ENCODE measurements at places on chromosomes 11 and 22.

DNA sequence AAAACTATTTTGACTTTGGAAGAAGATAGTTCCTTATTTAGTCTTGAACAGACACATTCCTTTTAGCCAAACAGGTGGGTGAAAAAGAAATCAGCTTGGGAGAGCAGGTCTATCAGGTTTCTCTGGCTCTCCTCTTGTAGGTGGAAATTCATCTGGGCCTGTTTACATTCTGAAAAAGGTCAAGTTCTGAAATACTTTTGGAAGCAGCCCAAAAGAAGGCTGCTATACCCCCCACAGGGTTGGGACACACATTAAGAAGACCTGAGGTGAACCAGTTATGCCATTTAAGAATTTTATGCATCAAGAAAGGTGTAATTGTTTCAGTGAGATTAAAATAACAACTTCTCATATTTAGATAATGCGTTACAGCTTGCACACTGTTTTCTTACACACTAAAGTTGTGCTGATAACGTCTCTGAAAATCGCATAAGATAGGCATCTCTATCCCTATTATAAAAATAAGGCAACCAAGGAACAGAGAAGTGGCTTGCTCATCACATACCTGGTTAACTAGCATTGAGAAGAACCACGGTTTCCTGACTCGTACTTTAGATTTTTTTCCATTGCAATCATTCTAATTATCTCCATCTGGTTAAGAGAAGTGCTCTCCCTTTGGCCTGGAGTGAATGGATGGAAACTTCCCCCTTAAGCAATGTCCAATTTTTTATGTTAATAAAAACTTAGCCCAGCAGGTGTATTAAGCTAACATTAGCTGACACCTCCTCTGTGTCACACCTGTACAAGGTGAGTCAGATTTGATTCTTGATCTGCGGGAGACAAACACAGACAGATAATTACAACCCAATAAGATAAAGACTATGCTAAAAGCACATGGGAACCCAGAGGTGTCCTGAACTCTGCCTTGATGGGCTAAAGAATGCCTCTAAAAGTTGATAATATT lies 60.5 kb upstream of the UCP3 start:
- no peak for DNase-seq

DNA sequence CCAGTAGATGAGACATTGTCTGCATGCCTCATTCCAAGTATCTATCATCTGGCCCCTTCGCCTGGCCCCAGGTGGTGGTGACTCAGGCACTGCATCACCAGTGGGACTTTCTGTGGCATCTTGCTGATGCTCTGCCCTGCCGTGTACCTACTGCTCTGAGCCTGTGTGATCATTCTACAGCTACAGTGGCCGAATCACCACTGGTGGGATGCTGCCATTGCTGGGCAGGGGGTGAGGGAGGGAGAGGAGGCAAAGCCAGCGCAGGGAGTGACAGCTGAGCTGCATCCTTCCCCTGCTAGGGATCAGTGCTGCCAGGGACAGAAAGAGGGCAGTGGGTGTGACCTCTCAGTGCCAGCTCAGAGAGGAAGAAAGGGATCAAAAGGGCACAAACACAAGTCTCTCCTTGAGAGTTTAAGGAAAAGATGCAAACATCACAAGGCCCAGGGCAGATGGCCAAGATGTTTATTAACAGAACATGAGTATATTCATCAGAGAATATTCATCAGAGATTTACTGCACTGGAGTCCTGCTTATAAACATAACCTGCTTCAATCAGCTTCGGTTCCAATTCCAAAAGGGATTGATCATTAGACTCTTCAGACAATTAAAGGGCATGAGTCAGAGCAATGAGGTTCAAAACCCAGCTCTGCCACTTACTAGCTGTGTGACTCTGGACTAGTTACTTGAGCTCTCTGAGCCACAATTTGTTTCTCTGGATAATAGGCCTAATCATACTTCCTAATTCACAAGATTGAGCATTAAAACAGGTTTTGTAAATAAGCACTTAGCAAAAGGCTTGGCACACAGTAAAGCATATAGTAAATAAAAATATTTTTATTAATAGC lies 109.8 kb downstream of the NAT10 start:
- DNase-seq: peak; percentile 69

GRCh38 chr11:65870307-65870658 lies 2.3 kb downstream of the EFEMP2 start:
- DNase-seq: no peak

GRCh38 chr22:47439643-47440265 lies 677.3 kb downstream of the TBC1D22A start:
- no peak for DNase-seq

- DNase-seq: no peak
Measured at GRCh38 chr22:26986884-26987283, 329.5 kb downstream of the MIAT start.

DNA sequence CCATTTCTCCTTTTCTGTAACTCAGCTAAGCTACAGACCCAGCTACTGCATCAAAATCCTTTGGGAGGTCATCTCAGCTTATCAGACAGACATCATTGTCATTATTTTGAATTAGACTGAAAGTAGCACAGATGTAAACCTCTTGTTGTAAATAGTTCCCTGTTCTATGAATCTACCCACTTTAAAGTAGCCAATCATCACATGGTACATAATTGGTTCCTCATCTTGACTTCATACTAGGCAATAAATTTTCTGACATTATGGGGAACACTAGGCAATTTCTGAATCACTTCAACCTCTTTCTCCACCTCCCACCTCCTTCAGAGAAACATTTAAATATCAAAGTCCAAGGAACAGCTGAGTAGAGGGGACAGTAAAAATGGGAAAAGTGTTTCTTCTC lies 47.9 kb downstream of the MPPED2 start:
- DNase-seq: no peak

- DNase-seq: no peak
Measured at GRCh38 chr11:64285885-64286800, 495 bp downstream of the GPR137 start.

- no peak for DNase-seq
Measured at GRCh38 chr11:94516725-94517124, 4.5 kb downstream of the C11orf97 start.

DNA sequence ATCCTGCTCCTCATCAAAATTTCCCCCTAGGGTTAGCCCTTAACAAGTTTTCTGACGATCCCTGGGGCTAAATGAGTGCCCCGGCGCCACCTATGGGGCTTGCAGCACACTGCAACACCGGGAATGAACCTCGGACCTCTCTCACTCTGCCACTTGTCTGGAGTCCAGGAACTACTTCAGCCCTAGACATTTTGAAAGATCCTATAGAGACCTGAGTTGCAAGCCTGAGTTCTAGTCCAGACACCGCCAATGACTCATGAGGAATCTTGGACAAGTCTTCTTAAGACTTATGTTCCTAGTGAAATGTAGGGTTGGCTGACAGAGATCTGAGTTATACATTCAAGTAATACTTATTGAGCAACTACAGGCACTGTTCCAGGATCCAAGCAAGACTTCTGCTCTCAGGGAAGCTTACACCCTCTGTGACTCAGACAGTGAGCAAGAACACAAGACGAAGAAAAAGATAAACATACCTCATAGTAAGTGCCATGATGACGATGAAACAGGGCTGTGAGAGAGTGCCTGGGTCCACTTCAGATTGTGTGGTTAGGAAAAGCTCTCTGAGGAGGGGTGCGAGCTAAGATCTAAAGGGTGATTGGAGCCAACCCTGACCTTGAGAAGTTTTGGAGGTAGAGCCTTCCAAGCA lies 10.2 kb upstream of the STK33 start:
- no peak for DNase-seq

- no peak for DNase-seq
Measured at GRCh38 chr11:59219836-59220235, 7.1 kb upstream of the MPEG1 start.

- DNase-seq: no peak
Measured at GRCh38 chr11:116690611-116691010, 82.2 kb downstream of the BUD13 start.

DNA sequence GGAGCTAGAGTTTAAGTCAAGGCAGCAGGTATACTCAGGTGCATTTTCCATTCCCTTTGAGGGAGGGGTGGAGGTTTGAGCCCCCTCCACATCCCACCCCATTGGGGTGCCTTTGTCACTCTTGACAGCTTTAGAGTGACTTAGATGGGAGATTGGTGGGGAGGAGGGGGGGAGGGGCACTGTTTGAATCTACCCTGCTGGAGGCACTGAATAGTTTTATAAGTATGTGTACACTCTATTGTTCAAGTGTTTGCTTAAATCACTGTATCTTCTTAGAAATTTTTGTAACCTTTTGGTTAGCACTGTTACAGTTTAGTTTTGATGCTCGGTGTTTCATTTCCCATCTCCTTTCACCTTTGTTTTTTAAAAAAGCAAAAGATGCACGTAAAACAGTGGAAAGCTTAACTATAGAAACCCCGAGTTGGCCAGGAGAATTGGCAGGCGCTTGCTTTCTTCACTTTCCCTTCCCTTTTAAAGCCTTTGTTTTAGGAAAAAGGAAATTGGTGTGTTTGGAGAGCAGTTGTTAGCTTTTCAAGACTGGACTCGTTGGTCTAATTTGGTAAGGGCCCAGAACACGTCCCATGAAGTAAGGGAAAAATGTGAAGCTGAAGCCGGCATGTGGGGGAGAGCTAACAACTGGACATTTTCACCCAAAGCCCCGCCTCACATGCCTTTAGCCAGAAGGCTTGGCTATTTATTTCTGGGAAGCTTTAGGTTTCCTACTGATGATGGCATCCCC lies 42.8 kb downstream of the TNRC6B start:
- DNase-seq: no peak

Data from stimulated activated naive CD4-positive, alpha-beta T cell treated with Interleukin-2 at 50 U/mL for 16 hours (primary cell).